Left renal pelvis (tissue), 4 donors: ENCODE measurements at places on chromosomes 11 and 22. TPM values are rescaled to one million over a fixed set of nuclear protein-coding genes. Genes with fewer than 3 reads are reported as not detected.

The OR51I2 gene
- not detected for polyA plus RNA-seq

The UBQLNL gene
- polyA plus RNA-seq, result 0.33 TPM

The WEE1 gene
- polyA plus RNA-seq, result 58.8 TPM

The ARHGAP1 gene
- 58.4 TPM for polyA plus RNA-seq

The SLC5A1 gene
- polyA plus RNA-seq, result 0.52 TPM

The BCR gene
- polyA plus RNA-seq, result 63.5 TPM

The ALG8 gene
- 38.6 TPM for polyA plus RNA-seq

The GDPD4 gene
- polyA plus RNA-seq, result 0.34 TPM

The MS4A15 gene
- polyA plus RNA-seq, result not detected

The PRG3 gene
- 1.2 TPM for polyA plus RNA-seq

The C22orf15 gene
- polyA plus RNA-seq, result 1.9 TPM

The CHRNA10 gene
- polyA plus RNA-seq, result 3.5 TPM

The CCDC157 gene
- 5.1 TPM for polyA plus RNA-seq

GRCh38 chr11:115153135-115153534, 351.1 kb downstream of the CADM1 start:
- DNase-seq, result no peak

DNA sequence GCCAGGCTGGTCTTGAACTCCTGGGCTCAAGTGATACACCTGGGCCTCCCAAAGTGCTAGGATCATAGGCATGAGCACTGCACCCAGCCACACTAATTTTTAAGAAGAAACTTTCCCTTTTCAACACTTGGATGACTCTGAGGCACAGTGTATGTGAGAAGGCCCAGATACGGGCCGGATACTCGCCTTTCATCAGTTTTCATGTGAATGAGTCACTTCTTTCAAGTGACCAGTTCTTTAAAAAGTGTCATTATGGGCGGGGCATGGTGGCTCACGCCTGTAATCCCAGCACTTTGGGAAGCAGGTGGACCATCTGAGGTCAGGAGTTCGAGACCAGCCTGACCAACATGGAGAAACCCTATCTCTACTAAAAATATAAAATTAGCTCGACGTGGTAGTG, 120.8 kb downstream of the CTTN start:
- no peak for DNase-seq

- DNase-seq, result no peak
These were observed 28.7 kb downstream of the SNU13 start for GRCh38 chr22:41659941-41660340.

- DNase-seq, result peak; percentile 87
These were observed 16.0 kb downstream of the SLC43A1 start for GRCh38 chr11:57499413-57499982.

DNA sequence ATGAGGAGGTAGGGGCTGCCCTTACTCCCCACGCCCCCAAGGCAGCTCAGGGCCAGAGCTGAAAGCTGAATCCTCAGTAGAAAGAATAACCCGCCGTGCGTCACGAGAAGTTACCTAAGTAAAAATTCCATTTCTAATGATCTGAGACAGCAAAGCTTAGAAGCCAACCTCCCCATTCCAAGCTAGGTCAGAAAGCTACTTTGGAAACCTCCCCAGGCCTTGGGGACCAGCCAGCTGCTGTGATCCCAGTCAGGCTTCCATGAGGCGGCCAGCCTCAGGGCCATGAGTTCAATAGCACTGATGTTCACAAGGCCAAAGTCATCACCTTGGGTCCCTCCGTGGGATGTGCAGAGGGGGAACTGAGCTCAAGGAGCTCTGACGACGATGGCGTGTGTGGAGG, 6.9 kb downstream of the SHISAL1 start:
- DNase-seq, result no peak

DNA sequence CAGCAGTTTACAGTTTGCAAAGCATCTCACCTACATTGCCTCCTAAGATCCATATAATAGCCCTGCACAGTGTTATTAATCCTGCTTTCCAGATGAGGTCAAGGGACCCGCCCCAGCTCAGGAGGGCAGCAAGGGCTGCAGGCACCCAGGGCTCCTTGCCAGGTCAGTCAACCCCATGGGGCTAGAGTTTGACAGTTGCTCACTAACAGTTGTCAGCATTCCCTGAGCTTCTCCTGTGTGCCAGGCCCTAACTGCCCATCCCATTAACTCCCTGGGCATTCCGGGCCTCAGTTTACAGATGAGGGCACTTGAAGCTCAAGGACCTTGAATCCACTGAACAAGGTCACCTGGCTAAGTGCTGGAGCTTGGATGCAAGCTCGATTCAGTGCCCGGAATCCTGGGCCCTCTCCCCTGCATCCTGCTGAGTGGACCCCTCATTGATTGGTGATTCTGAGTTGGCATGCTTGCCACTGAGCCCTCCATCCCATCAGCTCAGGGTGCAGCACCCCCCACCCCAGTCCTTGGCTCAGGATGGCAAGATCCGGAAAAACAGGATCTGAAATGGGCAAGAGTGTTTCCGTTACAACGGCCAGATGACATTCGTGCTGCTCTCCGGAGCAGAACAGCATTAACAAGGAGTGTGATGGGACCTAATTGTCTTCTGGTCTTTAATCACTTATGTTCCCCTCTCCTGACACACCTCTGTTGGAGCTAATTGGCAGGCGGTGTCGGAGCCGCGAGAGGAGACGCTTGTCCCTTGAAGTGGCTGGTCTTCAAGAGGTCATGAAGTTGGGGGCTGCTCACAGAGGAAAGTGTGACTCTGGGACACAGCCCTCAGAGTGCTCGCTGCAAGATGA, 87.4 kb upstream of the SHISAL1 start:
- DNase-seq, result no peak

DNA sequence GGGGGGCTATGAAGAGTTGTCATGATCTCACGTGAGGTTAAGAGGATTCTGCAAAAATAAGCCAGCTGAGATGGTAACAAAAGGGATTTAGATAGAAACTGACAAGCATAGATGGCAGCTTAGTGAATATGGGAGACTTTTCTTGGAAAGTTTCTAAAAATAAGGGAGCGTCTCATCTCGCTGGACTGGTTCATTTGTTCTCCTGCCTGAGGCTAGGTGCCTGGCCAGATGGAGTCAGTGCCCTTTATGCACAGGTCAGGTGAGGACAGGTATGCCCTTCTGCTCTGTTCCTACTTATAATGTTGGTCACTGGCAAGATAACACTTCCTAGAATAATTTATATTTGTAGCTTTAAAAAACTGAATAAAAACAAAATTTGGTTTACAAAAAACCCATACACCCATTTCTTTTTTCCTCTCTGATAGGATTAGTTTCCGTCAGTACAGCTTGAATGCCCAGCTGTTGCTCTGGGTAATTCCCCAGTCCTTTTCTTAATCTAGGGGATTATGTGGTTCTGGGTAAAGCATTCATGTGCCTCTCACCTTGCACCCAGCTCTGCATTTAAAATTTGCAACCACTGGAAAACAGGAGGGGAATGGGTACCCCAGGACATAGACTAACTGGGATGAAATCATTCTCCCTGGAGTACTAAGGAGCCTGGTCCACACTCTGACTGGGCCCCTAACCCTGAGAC, 90.0 kb downstream of the AMOTL1 start:
- no peak for DNase-seq

GRCh38 chr11:44988981-44989635, 38.4 kb upstream of the TP53I11 start:
- no peak for DNase-seq

- DNase-seq, result no peak
These were observed 12.6 kb downstream of the CHRM1 start for GRCh38 chr11:62908468-62909072.

DNA sequence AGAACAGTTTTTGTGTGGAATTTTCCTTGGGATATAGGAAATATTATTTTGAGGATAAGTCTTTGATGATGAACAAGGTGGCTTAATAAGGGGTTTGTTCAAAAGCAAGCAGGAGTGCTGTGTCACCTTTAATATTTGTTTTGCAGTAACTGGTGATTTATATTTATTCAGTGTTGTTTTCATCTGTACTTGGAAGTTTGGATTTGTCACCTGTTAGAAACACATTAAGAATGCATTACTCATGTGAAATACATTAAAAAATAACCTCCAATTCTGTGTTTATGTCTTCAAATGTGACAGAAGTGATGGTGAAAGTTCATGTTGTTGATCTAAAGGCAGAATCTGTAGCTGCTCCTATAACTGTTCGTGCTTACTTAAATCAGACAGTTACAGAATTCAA, 70.5 kb downstream of the DKK3 start:
- no peak for DNase-seq

GRCh38 chr11:613369-613968, 2.3 kb downstream of the IRF7 start:
- DNase-seq, result no peak

GRCh38 chr11:75822541-75822940, 7.5 kb downstream of the UVRAG start:
- DNase-seq, result no peak

DNA sequence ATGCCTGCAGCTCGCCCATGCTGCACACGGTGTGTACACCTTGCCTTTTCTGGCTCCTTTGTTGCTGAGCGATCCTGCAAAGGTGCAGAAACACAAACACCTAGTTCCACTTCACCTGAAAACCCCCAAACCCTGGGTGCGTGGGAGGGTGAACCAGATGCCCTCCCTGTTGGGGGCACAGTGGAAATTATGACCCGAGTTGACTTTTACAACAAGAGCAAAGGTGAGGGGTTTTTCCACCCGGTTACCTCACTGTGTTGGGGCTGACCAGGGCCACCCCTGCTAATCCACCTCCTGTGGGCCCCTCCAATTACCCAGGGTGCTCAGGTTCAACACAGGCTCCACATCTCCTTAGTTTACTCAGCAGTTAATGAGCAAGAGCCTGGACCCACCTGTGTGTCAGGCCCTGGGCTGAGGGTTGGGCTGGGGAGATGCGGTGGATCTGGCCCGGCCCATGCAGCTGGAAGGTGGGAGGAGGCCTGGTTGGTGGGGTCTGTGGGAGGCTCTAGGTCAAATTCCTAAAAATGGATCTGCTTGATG, 42.1 kb downstream of the LRRC32 start:
- no peak for DNase-seq

DNA sequence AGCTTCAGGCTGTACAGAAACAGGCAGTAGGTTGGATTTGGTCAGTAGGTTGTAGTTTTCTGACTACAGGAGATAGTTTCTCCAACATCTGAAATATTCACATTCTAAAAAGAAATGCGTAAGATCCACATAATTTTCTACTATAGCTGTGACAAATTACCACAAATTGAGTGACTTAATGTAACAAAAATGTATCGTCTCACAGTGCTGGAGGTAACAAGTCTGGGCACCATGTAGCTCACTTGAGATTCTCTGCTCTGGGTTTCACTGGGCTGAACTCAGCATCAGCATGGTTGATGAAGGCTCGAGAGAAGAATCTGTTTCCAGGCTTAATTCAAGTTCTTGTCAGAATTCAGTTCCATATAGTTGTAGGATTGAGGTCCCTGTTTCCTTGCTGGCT, 350.9 kb upstream of the CCDC179 start:
- DNase-seq, result no peak

- no peak for DNase-seq
These were observed 38.3 kb downstream of the SERPINH1 start for GRCh38 chr11:75600356-75600755.

GRCh38 chr11:113689768-113690618, 16.1 kb downstream of the TMPRSS5 start:
- no peak for DNase-seq

DNA sequence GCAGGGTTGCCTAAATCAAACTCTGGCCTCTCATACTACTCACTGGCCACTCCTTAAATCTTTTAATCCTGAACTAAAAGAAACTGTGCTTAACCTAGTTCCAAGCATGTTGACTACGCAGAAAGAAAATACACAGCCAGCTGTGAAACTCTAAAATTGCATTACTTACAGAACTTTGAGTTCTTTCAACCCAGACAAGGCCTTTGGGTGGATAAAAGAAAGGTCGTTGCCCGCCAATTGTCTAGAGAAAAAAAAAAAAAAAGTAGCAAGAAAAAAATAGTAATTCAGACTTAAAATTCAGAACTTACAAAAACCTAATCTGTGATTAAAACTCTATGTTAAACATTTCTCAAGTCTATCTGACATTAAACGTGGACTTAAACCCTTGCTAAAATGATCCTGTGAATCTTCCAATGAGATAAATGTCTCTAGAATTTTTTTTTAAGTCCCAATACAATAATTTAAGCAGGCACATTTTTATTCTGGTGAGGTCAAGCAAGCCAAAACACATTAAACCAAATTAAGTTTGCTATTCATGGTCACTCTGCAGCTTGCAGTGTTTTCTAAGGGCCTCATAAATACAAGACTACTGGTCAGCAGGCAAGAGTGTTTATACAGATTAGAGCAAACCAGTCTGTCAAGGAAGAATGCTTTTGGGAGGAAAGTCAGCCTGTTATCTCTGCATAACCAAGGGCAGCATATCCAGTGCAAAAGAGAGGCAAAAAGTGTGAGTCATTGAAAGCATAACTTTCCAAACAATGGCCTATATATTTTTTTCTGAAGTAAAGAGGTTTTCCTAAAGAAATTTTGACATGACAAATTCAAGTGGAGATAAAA, 29.5 kb upstream of the CCDC34 start:
- no peak for DNase-seq

- DNase-seq, result no peak
These were observed 728.3 kb downstream of the METTL15 start for GRCh38 chr11:28836285-28837081.

DNA sequence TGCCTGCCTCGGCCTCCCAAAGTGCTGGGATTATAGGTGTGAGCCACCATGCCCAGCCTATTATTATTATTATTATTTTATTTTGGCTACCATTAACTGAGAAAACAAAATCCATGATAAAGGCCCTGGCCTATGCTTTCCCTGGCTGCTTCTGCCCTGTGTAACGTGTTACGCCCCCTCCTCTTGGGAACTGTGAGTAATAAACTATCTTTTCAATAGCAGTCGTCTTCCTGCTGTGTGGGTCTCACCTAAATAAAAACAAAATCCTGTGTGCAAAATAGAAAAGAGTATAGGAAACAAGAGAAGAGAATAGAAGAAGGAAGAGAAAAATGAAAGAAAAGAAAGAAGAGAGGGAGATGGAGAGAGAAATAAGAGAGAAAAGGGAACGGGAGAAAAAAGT, 237.0 kb downstream of the MIAT start:
- DNase-seq, result no peak

GRCh38 chr11:48093795-48094642, 113.7 kb downstream of the PTPRJ start:
- no peak for DNase-seq

GRCh38 chr11:5620651-5621521, 3.9 kb upstream of the TRIM34 start:
- DNase-seq, result no peak

DNA sequence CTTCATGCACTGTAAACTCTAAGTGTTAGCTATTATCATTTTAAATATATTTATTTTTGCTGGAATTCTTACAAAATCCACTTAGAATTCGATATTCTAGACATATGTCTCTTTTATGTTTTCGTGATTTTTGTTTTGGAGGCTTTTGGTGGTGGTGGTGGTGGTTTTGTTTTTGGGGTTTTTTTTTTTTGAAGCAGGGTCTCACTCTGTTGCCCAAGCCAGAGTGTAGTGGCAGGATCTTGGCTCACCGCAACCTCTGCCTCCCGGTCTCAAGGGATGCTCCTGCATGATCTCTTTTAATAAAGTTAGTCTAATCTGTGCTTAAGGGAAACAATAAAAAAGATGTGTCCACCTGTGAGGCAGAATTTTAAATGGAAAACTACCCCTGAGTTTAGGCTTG, 117.7 kb downstream of the MRTFA start:
- no peak for DNase-seq
